ENCODE measurements at places on chromosomes 5 and 9.

GRCh38 chr9:134364391-134365114, 38.3 kb downstream of the RXRA start:
- DNase-seq: no peak

GRCh38 chr5:79567926-79568549, 44.2 kb upstream of the TENT2 start:
- no peak for DNase-seq

DNA sequence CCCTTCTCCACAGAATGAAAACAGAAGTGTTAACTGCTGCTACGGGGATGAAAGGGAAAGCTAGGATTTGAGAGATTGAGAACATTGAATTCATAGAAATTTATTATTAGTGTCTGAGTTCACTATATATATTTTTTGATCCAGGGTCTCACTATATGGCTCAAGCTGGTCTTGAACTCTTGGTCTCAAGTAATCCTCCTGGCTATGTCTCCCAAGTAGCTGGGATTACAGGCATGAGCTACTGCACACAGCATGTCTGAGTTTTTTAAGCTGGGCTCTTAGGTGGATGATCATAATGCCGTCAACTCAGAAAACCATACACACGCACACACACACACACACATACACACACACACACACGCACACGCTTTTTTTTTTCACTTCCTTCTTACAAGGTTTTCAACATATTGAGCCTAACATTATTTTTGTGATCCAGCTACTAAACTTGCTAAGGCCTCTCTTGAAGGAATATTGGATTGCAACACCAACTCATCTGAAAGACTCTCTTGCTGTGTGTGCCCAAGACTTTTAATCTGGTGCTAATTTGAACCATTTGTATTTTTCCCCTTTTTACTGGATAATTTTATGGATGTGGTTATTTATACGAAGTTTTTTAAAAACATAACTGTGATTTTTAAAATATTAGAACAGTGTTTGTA, 1045.4 kb downstream of the DTWD2 start:
- no peak for DNase-seq

DNA sequence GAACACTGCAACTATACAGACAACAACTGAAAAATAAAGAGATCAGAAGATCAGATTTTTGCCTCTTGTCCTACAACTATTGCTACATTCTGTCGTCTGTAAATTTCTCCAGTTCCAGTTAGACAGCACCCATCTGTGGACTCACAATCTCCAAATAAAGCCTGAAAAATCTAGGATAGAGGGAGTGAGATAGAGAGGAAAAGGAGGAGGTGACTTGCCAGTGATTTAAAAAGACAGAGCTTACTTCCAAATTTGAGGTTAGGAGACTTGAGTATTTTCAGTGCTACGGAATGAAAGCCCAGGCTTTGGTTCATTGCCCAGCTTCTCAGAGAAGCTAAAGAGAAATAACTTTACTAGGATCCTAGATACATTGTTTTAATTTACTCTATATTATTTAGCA, 63.6 kb downstream of the PTCD2 start:
- DNase-seq: no peak

DNA sequence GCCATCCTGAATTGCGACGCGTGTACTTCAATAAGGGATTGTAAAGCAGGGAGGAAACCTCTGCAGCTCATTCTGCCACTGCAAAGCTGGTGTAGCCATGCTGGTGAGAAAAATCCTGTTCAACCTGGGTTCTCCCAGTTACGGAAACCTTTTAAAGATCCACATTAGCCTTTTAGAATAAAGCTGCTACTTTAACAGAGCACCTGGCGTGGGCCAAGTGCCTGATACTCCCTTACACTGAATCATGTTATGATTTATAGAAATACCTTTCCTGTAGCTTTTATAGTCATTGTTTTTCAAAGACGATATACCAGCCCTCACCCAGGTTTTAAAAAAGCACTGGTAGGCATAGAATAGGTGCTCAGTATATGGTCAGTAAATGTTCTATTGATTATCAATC, 48.3 kb downstream of the SFXN1 start:
- no peak for DNase-seq

GRCh38 chr5:147396070-147396823, 113.6 kb downstream of the DPYSL3 start:
- no peak for DNase-seq

GRCh38 chr9:99231711-99232110, 9.6 kb downstream of the SEC61B start:
- no peak for DNase-seq

- DNase-seq: no peak
Measured at GRCh38 chr9:94899464-94900221, 173.1 kb downstream of the AOPEP start.

DNA sequence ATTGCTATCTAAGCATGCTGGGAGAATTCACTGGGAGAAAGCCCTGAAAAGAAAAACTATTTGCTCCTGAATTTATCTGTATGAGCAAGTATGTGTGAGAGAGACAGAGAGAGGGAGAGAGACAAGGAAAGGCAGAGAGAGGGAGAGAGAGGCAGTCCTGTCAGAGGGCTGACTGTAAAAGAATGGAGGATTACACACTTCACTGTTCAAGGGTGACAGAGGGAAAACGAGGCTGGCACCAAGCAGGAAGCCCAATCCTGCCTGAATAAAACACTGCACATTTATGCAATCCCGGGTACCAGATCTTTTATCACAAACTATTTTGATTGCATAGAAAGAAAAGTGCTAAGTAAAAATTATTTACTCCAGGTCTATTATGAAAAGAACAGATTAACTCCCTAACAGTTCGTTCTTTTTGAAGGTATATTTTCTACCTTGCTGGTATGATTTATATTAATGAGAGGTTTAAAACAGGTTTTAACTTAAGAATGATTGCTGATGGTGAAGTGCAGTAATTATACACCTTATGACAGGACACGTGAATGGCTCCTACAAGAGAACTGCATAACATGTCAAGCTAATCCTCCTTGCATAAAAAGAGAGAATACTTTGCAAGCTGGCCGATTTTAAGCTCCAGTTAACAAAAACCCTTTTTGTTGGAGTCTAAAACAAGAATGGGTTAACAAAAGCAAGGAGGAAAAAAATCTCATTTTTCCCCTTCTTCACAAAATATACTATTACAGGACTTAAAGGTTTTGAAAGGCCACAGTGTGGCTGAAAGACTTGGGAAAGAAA, 82.5 kb downstream of the NFIB start:
- no peak for DNase-seq

DNA sequence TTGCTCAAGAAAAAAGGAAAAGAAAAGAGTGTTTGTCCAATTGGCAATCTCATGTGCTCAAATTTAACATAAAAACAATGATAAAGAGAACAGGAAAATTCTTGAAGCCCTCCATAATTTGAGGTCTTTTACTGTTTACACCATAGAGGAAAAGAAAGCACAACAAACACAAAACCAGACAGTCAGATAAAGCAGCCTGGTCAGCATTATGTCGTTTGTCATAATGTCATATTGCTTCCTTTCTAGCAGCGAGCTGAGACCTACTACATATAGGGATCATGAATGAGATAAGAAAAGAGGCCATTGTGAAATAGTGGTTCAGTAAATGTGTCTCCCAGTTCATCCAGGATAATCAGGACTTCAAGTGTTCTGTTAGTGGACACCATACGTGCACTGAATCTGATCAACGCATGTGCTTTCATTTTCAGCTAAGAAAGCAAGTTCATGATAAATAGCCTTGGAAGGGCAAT, 64.7 kb upstream of the SELENOP start:
- DNase-seq: no peak

- DNase-seq: no peak
Measured at GRCh38 chr9:134895097-134895496, 14.5 kb downstream of the FCN2 start.

DNA sequence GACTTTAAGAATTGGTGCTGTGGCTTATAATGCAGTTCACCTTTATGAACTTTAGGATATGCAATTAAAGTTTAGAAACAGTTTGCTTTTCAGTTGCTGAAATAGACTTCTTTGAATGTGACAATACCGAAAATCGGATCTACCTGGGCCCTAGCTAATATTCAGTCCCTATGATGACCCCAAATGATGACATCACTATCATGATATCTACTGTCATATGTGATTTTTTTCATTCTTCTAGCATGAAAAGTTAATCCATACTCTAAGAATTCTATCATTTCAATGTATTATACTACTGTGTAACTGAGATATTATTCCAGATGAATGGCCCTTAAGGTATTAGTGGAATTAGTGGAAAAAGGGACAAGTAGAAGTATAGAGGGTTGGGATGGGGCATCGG, 487.2 kb upstream of the TUSC1 start:
- no peak for DNase-seq

DNA sequence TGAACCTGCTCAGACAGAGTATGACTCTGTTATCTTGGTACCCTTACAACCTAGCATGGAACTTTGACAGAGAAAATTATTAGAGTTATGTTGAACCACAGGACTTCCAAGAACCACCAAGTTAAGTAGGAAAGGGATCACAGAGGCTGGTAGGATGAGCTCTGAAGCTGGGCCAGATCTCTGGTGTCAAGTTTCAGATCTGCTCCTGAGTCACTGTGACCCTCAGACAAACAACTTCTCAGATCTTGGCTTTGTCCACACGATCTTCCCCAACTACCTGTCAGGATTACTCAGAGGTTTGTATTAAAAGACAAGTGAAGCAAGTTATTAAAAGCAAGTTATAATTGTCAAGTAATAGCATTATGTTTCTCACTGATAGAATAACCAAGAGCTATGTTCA, 189.0 kb downstream of the SEC61B start:
- no peak for DNase-seq

- no peak for DNase-seq
Measured at GRCh38 chr9:104879555-104880309, 48.2 kb downstream of the ABCA1 start.

DNA sequence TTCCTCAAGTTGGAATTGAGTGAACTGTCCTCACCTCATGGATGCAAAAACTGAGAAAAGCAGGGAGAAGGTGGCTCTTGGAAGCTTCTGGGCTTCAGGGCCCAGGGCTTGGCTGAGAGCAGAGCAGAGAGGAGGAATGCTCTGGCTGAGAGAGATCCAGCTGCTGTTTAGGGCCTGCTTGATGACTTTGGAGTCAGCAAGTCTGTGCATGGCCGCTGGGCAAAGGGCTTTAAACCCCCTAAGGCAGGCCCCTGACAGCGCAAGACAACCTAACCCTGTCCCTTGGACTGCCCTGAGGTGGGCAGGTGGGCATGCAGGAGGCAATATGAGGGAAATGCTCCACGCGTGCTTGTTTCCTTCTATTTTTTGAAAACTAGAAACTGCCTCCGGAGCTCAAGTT, 8.6 kb downstream of the STC2 start:
- DNase-seq: no peak

DNA sequence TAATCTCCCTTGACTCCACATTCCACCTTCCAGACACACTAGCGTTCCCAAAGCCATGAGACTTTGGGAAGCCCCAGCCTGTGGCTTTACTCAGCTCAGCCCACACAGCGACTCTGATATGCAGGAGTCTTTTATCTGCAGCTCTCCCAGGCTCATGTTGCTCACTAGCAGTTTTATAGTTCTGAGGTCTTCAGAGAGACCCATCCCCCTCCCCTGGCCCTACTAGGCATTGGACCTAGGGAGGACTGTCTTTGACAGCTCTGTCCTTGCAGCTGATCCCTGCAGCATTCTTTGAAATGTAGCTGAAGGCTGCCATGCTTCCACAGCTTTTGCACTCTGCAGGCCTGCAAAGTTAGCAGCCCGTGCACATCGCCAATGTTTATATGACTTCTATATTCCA, 19.9 kb upstream of the CYLC2 start:
- DNase-seq: no peak

DNA sequence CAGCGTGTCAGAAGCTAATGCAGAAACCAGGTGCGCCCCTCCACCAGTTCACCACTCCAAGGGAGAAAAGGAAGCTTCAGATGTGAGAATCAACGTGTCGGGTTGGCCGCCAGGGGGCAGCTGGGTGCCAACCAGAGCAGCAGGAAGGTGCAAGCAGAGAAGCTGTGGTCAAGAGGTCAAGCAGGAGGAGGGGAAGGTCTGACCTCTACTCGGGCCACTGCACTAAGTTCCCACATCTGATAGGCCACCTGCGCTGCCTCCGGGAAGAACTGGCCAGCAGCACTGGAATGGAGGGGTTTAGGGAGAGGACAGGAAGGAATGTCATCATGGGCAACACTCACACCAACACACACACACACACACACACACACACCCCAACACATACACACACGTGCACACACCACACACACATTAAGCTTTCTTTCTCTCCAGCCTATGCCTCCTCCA, 31.4 kb downstream of the ANXA6 start:
- DNase-seq: no peak

GRCh38 chr9:12920437-12920836, 145.6 kb downstream of the LURAP1L start:
- no peak for DNase-seq

DNA sequence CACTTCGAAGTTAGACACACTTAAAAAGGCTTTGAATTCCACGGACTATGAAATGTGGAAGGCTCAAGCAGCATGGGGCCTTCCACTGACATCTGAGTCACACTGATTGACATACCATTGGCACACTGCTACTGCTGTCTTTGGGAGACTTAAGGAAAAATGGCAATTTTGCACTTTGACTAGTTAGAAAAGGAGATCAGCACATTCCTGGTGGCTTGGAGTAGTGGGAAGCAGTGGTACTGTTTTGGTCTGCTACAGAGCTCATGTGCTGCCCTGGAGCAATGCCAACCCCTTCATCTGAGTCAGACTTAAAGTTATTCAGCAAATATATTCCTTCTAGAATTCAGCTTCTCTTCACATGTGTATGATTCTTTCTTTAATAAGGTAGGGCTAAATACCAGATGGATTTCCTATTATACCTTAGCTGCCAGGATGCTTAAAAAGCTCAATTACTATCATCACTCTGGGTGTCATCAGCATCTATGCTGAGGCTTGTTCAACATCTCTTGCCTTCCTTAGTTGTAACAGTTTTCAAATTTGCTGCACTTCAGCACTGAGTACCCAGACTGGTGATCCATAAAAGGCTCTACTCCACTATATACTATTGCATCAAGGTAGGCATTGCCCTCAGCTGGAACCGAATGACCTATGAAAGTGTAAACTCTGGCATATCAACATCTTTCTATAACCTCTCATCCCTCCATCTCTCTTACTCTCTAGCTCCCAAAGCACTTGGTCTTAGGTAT, 42.3 kb upstream of the MOCS2 start:
- no peak for DNase-seq

- DNase-seq: no peak
Measured at GRCh38 chr5:115818821-115819220, 2.4 kb upstream of the CDO1 start.

DNA sequence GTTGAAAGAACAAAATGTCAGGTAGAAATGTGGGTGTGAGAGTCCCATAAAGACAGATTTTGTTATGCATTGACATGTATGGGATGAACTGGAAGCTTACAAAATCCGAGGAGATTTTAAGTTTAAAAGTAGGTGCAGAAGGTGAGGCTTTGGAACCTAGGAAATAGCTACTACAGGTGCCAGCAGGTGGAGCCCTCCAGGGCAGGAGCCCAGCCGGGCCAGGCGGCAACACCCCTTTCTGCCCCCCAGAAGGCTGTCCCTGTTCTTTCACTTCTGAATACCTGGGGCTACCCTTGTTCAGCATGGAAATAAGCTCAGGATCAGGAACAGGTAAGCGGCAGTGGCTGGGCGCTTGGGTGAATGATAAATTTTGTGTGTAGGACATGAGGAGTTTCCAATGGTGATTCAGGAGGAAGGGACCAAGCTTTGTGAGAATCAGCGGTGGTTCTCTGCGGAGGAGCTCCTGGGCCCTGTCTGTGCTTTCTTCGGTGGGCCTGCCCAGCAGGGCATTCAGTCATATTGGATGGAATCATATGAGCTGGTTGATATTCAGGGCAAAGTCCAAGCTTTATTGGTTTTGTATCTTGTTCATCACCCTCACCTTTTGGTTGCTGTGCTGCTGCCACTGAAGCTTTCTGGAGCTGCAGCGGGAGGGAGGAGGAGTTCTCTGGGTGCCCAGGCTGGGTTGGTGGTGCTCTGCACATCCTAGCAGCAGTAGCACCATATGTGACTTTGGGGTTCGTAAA, 12.3 kb downstream of the PCBD2 start:
- no peak for DNase-seq

Data from NCI-H1092 (cell line).